IMR-90 (cell line): ENCODE measurements at places on chromosomes 7 and 10. TPM values are rescaled to one million over a fixed set of nuclear protein-coding genes. Genes with fewer than 3 reads are reported as not detected.
A peak's percentile ranks its signal among the peaks of the same experiment; 100 is the strongest.

Gene TEX47
- not detected in 2 replicates for polyA plus RNA-seq

Gene ASB10
- not detected in 2 replicates for polyA plus RNA-seq

Gene UCN3
- not detected in 2 replicates for polyA plus RNA-seq

GRCh38 chr7:89054361-89054760, 258.8 kb upstream of the TEX47 start:
- no peak overlapping the region for H3K27ac ChIP-seq
- no peak for DNase-seq
- no peak overlapping the region for H3K4me3 ChIP-seq
- no peaks in the 10 kb centered on the region for H3K36me3 ChIP-seq
- H3K27me3 ChIP-seq, result no peaks in the 10 kb centered on the region

GRCh38 chr7:155267436-155267835, 30.2 kb upstream of the INSIG1 start:
- DNase-seq, result no peak
- no peak overlapping the region for H3K27ac ChIP-seq
- no peak overlapping the region for H3K4me3 ChIP-seq
- H3K4me1 ChIP-seq, result no peaks in the 10 kb centered on the region; the same call in 1 of the 2 replicates
- H3K36me3 ChIP-seq, result no peaks in the 10 kb centered on the region
- H3K27me3 ChIP-seq, result 0 out of 2 replicates have a peak, but pooled peaks cover 1% of the 10 kb centered on the region

- no peak overlapping the region for H3K27ac ChIP-seq
- H3K4me1 ChIP-seq, result no peaks in the 10 kb centered on the region
- no peak for DNase-seq
- H3K4me3 ChIP-seq, result no peak overlapping the region
- no peaks in the 10 kb centered on the region for H3K27me3 ChIP-seq
Observed at GRCh38 chr7:157809863-157810851, 473.4 kb downstream of the DNAJB6 start.

GRCh38 chr10:92291921-92292845, 1.2 kb downstream of the MARCHF5 start:
- H3K4me1 ChIP-seq, result peaks cover 5% of the 10 kb centered on the region
- peak; percentile 57 for DNase-seq
- H3K27ac ChIP-seq, result no peak overlapping the region; the same call in none of the 2 replicates
- H3K4me3 ChIP-seq, result peak overlapping the region; percentile 76
- H3K27me3 ChIP-seq, result no peaks in the 10 kb centered on the region

DNA sequence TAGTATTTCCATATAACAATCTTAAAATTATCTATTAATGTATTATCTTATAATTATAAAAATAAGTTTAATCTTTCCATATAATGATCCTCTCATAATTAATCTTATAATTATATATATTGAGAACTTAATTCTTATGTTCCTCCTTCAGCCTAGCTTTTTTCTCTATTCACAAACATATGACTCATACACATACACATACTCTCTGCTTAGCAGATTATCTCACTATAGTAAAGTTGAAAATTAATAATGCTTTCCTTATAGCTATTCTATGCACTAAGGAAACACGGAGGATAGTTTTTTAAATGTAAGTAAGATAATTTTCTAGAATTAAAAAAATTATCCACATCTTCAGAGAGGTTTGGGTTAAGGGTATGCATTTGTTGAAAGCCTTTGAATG, 47.7 kb upstream of the ITGB8 start:
- H3K4me1 ChIP-seq, result no peaks in the 10 kb centered on the region
- no peak overlapping the region for H3K4me3 ChIP-seq
- H3K36me3 ChIP-seq, result no peaks in the 10 kb centered on the region
- no peaks in the 10 kb centered on the region for H3K27me3 ChIP-seq
- peak; percentile 30 for DNase-seq

DNA sequence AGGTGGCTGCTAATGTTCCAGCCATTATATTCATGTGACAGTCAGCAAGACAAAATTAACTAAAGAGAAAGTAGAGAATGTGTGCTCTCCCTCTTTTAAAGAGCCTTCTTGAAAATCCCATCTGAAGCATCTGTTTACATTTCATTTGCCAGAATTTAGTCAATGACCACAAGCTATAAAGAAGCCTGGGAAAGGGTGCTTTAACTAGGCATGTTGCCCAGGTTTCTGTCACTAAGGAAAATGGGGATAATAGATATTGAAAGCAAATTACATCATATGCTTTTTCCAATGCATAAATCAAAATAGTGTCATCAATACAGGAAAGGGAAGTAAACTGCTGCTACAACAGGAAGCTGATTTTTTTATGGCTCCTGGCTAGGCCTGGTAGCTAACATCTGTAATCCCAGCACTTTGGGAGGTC, 67.7 kb downstream of the ELAPOR2 start:
- H3K4me1 ChIP-seq, result no peaks in the 10 kb centered on the region
- no peaks in the 10 kb centered on the region for H3K27me3 ChIP-seq
- no peaks in the 10 kb centered on the region for H3K36me3 ChIP-seq
- no peak for DNase-seq
